Psoas muscle (tissue), 8 donors: ENCODE measurements at places on chromosomes 7 and 10.

GRCh38 chr7:5510426-5511045 is 86.9 kb upstream of the TNRC18 start:
- no peaks in the 10 kb centered on the region for H3K27me3 ChIP-seq
- H3K4me3 ChIP-seq = no peak overlapping the region
- H3K4me1 ChIP-seq = peaks cover 14% of the 10 kb centered on the region
- no peak overlapping the region for H3K27ac ChIP-seq
- DNase-seq = no peak
- peaks cover under 1% of the 10 kb centered on the region for H3K36me3 ChIP-seq

DNA sequence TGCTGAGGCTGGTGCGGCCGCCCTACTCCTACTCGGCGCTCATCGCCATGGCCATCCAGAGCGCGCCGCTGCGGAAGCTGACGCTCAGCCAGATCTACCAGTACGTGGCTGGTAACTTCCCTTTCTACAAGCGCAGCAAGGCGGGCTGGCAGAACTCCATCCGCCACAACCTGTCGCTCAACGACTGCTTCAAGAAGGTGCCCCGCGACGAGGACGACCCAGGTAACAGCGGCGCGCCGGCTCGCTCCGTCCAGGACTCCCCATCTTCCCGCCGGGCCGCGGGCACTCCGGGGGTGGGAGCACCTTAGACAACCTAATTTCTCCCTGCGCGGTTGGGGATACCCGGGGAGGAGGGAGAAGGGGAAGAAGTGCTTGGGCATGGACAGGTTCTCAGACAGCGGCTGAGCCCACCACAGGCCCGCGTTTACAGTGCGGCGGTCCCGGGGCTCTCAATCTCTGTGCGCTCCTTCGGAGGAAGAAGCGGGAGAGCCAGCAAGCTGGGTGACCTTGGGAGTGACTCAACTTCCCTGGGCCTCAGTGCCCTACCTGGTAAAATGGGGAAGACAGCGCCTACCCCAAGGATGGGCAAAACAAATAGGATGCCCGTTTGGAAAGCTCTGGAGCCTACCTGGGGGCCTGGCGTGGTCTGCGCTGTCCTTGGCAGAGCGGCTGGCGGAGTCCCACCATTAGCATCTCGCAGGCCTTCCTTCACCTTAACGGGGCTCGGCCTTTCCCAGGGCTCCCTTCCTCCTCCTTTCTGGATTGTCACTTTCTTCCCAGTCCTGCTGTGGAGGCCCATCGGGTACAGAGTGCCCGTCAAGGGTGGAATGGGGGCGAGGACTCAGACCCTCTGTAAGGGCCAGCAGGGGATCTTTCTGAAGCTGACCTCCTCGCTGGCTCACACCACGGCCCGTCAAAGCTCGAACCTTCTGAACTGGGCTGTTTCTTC is 852 bp downstream of the FOXI2 start:
- H3K36me3 ChIP-seq = no peaks in the 10 kb centered on the region
- H3K27me3 ChIP-seq = no peaks in the 10 kb centered on the region
- no peak overlapping the region for H3K27ac ChIP-seq
- no peak for DNase-seq

GRCh38 chr7:158001621-158002320 is 585.9 kb downstream of the PTPRN2 start:
- H3K27ac ChIP-seq = no peak overlapping the region
- H3K36me3 ChIP-seq = no peaks in the 10 kb centered on the region
- no peak overlapping the region for H3K4me3 ChIP-seq

DNA sequence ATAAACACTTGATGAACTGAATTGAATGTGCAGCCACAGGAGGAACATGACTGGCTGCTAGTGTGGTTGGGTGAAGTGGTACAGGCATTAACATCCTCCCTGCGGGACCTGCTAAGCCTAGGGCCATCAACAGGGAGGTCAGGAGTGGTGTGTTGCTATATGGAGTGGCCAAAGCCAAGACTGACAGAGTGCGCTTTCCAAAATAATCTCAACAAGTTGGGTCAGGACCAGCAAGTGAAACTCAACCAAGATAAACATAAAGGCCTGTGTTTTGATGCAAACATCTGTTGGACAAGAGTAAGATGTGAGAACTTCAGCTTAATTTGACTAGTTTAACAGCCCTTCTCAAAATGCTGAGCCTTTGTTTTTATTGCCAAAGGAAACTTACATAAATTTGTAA is 97.7 kb downstream of the WDFY4 start:
- H3K4me1 ChIP-seq = no peaks in the 10 kb centered on the region
- no peak overlapping the region for H3K27ac ChIP-seq
- DNase-seq = no peak
- H3K36me3 ChIP-seq = no peaks in the 10 kb centered on the region
- H3K27me3 ChIP-seq = no peaks in the 10 kb centered on the region
- no peak overlapping the region for H3K4me3 ChIP-seq

- no peaks in the 10 kb centered on the region for H3K4me1 ChIP-seq
- H3K4me3 ChIP-seq = no peak overlapping the region
- H3K36me3 ChIP-seq = no peaks in the 10 kb centered on the region
Observed at GRCh38 chr7:67620216-67620933, 623.7 kb downstream of the TYW1 start.

DNA sequence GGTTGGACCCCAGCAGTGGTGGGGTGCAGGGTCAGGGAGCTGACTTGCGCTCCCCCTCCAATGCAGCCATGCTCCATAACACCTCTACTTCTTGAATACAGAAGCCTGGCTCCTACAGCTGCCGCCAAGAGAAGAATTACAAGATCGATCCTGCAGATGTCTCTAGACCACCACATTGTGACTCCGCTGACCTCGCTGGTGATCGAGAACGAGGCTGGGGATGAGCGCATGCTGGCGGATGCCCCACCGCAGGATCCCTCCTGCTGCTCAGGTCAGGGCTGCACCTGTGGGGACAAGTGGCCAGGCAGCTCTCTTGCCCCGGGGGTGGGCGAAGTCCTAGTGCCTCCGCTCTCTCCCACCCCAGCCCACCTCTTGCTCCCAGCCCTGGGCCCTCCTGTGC is 31.7 kb downstream of the ITIH2 start:
- no peak for DNase-seq
- H3K4me1 ChIP-seq = no peaks in the 10 kb centered on the region
- H3K27ac ChIP-seq = no peak overlapping the region
- no peaks in the 10 kb centered on the region for H3K27me3 ChIP-seq
- no peak overlapping the region for H3K4me3 ChIP-seq

GRCh38 chr7:106813705-106814305 is 51.3 kb upstream of the PIK3CG start:
- no peak overlapping the region for H3K27ac ChIP-seq
- H3K27me3 ChIP-seq = no peaks in the 10 kb centered on the region
- no peak for DNase-seq
- no peaks in the 10 kb centered on the region for H3K4me1 ChIP-seq
- no peak overlapping the region for H3K4me3 ChIP-seq

GRCh38 chr7:22229148-22229547 is 127.8 kb downstream of the RAPGEF5 start:
- H3K27me3 ChIP-seq = no peaks in the 10 kb centered on the region
- no peak for DNase-seq
- no peak overlapping the region for H3K4me3 ChIP-seq
- H3K36me3 ChIP-seq = no peaks in the 10 kb centered on the region
- no peak overlapping the region for H3K27ac ChIP-seq

- no peak overlapping the region for H3K4me3 ChIP-seq
- no peak for DNase-seq
- no peaks in the 10 kb centered on the region for H3K36me3 ChIP-seq
- no peaks in the 10 kb centered on the region for H3K27me3 ChIP-seq
Observed at GRCh38 chr10:19977097-19977521, 160.9 kb downstream of the PLXDC2 start.

DNA sequence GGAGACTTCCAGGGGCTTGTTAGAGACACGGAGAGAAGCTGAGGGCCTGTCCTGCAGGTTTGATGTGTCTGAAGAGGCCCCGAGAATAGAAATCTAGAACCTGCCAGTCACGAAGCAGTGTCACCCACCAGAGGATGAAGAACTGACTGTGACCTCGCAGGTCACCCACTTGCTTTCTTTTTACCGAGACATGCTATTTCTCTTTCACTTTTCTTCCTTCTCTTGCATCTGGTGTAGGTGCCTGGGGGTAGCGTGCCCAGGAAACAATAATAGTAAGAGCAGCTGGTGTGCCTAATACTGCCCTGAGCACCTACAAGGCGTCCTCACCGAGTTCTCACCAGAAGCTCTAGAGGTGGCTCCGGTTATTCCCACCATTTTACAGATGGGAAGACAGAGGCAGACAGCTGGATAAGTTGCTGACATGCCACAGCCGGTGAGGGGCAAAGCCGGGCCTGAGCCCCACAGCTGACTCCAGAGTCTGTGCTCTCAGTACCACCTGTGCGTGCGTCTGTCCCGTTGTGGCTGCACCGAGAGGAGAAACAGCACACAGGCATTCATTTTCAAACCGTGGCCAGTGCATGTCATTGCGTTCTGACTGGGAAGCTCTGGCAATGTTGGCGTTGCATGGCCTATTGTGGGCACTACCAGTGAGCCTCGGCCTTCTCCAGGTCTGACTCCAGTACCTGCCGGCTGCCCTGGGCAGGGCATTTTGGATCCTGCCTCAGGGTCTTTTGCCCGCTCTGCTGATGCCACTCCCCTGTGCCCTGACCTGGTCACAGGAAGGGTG is 7.8 kb downstream of the CHST3 start:
- no peaks in the 10 kb centered on the region for H3K36me3 ChIP-seq
- no peak for DNase-seq
- H3K27me3 ChIP-seq = no peaks in the 10 kb centered on the region
- peaks cover 58% of the 10 kb centered on the region for H3K4me1 ChIP-seq
- H3K4me3 ChIP-seq = no peak overlapping the region

DNA sequence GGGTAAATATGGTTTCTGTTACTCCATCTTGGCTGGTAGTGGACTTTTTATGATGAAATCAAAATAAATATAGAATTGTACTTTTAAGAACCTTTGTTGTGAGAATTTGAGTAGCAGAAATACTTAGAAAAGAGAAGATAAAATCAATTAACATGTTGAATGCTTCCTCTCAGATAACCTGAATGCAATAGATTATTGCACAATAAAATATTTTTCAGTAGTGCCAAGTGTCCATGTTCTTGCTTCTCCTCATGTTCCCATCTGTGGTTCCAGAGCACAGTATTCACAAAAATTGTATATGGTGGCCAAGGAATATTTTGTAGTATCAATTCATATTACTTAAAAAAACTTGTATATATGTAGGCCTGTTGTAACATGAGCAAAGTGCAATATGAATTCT is 45.9 kb upstream of the IFRD1 start:
- no peaks in the 10 kb centered on the region for H3K4me1 ChIP-seq
- H3K27ac ChIP-seq = no peak overlapping the region
- no peak overlapping the region for H3K4me3 ChIP-seq
- H3K36me3 ChIP-seq = no peaks in the 10 kb centered on the region

GRCh38 chr7:105020926-105021325 is 6.9 kb downstream of the KMT2E start:
- DNase-seq = no peak
- H3K27me3 ChIP-seq = no peaks in the 10 kb centered on the region
- H3K4me3 ChIP-seq = no peak overlapping the region
- peaks cover 92% of the 10 kb centered on the region for H3K4me1 ChIP-seq

GRCh38 chr10:113045147-113046055 is 95.4 kb downstream of the TCF7L2 start:
- peaks cover 14% of the 10 kb centered on the region for H3K4me1 ChIP-seq
- H3K4me3 ChIP-seq = no peak overlapping the region
- H3K27ac ChIP-seq = no peak overlapping the region
- H3K36me3 ChIP-seq = no peaks in the 10 kb centered on the region
- no peak for DNase-seq

DNA sequence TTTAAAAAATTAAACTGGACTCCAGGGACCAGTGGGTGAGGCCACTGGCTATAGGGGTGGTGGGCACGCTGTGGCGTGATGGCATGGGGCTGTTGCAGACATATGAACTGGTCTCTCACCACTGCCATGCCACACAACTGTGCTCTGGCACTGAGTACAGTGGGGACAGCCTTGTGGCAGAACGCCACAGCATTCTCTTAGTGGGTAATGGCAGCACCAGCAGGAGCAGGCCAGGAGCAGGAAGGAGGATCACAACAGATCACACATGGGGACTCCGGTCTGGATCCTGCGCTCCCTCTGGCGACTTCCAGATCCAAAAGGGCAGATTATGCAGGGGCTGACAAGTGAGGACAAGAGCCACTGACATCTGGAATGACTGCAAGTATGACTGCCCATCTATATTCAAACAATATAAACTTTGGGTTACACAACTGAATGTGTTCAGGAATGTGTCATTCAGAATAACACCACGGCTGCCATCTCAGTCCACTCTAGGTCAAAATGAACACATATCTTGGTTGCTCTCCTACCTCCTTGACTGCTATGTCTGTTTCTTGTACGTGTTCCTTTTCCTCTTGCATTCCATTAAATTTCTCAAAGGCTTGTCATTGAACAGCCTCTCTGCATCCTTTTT is 176.0 kb downstream of the KMT2E start:
- no peak for DNase-seq
- no peaks in the 10 kb centered on the region for H3K36me3 ChIP-seq
- no peak overlapping the region for H3K27ac ChIP-seq
- H3K4me1 ChIP-seq = peaks cover 5% of the 10 kb centered on the region
- no peak overlapping the region for H3K4me3 ChIP-seq

DNA sequence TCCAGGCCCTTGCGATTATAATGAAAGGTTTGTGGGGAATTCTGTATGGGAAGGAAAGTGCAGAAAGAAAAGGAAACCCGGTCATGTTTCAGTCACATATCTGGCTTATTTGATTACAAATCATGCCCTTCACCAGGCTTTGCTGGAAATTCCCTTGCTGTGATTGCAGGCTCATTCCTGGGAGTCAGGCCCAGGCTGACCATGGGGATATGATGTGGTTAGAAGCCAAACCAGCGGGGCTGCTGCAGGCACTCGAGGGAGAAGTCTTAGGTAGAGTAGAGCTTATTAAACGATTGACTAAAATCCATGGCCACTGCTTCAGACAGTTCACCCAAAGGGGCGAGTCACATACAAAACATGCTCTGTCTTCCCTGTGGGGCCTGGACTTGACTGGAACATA is 16.2 kb downstream of the PKD1L1 start:
- no peaks in the 10 kb centered on the region for H3K27me3 ChIP-seq
- no peak overlapping the region for H3K4me3 ChIP-seq
- no peak overlapping the region for H3K27ac ChIP-seq
- H3K4me1 ChIP-seq = no peaks in the 10 kb centered on the region
- H3K36me3 ChIP-seq = no peaks in the 10 kb centered on the region

DNA sequence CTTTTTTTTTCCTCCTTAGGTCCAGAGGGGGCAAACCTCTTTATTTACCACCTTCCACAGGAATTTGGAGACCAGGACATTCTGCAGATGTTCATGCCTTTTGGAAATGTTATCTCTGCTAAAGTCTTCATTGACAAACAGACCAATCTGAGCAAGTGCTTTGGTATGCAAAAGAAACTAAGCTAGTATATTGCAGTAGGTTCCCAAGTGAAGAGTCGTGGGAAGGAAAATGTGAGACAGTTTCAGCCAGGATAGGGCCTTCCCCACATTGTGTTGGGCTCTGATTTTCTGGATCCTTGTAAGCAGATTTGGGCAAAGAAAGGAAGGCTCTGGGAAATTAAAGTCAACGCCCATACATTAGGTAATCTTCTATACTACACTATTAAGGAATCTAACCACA is 285.6 kb downstream of the USP6NL start:
- no peak overlapping the region for H3K4me3 ChIP-seq
- H3K36me3 ChIP-seq = no peaks in the 10 kb centered on the region
- no peak overlapping the region for H3K27ac ChIP-seq
- no peak for DNase-seq
- no peaks in the 10 kb centered on the region for H3K4me1 ChIP-seq
- H3K27me3 ChIP-seq = no peaks in the 10 kb centered on the region

- H3K27ac ChIP-seq = no peak overlapping the region
- peaks cover 9% of the 10 kb centered on the region for H3K27me3 ChIP-seq
- DNase-seq = no peak
- no peaks in the 10 kb centered on the region for H3K4me1 ChIP-seq
- H3K36me3 ChIP-seq = no peaks in the 10 kb centered on the region
Observed at GRCh38 chr10:129396021-129396722, 70.9 kb upstream of the MGMT start.
